Uterus (tissue), 4 donors: ENCODE measurements at places on chromosomes 16 and 17.

DNA sequence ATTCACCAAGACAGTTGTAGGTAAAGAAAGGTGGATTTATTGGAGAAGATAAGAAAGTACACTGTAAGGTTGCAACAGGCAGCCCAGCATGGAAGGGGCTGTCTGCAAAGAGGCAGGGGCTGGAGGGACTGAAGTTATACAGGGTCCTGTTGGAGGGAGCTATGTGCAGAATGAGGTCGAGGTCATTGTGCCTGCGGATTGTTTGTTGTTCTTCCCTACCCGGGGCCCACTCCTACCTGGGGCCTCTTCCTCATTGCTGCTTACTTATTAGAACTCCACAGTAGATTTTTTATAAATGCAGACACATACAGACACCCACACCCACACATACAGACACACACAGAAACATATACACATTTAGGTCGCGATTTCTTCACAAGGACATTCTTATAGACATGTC, 466.2 kb downstream of the MAF start:
- no peak for DNase-seq

- DNase-seq = no peak
These were observed 147.9 kb upstream of the CHMP6 start for GRCh38 chr17:80843741-80844156.

GRCh38 chr16:56609463-56609921, 1.1 kb downstream of the MT2A start:
- peak; percentile 74 for DNase-seq

GRCh38 chr17:4576729-4577322, 7.5 kb upstream of the SMTNL2 start:
- DNase-seq = no peak

DNA sequence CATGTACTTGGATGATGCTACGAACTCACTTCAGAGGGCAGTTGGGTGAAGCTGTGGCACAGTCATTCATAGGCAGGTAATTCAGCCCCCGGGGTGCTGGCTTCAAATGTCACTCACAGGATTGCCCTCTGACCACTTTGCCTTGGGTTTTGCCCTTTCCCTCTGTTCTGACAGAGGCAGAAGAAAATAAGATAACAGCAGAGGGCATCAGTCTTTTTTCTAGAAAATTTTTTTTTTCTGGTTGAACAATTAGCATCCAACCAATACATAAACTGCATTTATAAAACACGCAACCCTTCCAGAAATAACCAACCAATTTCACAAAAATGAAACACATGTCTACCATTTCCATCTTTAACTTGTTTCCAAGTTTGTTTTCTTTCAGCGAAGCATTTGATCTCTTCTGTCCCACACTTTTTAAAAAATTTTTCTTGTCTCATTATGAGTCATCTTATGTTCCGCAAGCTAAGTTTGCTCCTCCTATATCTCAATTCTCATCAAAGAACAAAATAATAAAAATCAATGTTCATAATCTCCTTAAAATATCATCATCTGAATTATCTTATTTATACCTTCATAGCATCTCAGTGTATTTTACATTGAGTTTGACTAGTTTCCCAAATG, 15.6 kb downstream of the NACA2 start:
- DNase-seq = no peak

DNA sequence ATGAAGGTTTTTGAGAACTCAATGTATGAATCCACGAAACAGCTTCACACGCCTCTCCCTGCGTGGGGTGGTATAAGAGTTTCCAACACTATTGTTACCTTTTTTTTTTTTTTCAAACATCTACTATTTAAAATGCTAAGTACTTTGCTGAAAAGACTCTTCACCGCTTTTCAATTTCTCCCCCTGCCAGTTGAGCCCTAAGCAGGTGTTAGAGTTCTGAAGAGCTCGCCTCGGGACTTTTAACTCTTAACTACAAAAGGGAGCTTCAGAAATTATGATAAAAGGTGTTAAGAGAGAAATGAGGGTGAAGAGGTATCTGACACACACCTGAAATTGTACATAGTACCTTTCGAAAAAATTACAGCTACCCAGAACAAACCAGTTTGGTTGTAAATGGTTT, 20.9 kb upstream of the PSMD7 start:
- no peak for DNase-seq

DNA sequence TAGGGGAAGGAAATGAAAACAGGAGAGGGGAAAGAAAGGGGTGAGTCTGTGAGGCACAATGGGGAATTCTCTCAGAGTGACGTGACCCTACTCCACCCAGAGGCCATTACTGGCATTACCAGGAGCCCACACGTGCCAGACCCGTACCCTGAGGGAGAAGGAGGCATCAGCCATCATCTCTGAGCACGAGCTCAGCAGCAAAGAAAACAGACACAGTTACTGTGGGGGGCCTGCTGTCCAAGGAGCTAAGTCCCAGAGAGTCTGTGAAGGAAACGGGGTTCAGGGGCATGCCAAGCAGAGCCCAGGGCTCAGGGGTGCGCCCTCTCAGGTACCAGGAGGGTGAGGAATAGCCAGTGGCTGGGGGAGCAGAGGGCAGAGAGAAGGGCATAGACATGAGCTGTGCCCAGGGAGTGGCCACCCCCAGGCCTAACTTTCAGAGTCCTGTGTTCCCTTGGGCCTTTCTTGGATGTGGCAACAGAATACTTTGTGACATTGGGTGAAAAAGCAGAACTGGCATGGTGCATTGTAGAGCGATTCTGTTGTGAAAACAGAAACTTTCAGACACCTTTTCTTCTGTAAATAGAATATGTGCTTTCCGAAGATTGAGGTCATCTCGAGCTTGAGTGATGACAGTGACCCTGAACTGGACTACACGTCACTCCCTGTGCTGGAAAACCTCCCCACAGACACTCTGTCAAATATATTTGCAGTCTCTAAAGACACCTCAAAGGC, 11.3 kb downstream of the TAF1C start:
- peak; percentile 30 for DNase-seq

DNA sequence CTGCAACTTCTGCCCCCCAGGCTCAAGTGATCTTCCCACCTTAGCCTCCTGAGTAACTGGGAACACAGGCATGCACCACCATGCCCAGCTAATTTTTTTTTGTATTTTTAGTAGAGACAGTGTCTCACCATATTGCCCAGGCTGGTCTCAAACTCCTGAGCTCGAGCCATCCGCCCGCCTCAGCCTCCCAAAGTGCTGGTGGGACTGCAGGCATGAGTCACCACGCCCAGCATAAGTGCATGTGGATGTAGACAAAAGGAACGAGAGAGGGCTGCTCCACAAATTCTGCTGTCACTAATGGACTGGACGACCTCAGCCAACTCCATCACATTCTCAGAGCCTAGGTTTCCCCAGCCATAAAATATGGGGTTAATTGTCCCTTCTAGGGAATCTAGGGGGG, 7.7 kb upstream of the SP2 start:
- DNase-seq = no peak

DNA sequence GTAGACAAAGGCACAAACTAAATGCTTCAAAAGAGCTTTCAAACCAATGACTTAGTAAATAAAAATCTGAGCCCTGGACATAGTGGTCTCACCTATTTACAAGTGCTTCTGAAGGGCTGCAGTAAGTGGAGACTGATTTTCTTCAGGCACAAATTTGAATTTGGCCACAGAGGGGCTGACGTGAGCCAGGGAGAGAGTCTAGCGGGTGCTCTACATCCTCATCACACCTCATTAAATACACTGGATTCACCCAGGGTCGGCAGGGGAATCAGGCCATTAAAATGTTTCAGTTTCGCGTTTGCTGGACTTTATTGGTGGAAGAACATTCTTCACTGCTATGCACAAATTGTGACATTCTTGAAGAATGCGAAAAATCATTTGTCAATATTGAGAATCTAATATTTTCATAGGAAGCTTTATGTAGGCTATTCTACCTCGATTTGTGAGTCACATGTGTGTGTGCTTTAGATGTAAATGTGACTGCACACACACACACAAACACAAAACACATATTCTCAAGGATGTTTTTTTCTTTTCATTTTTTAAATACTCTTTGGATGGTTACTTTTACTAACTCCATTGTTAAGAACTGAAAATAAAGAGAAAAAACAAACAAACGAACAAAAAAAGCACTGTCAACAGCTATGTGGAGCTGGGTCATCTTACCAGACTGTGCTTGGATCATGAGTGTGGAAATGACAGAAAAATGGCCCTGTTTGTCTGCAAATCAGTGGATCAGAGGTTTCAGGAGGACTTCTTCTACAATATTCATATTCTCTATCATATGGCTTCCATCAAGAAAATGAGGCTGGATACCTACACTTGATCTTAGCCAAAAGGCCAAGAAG, 58.9 kb downstream of the CDH11 start:
- no peak for DNase-seq

GRCh38 chr16:50665128-50665878, 15.8 kb downstream of the SNX20 start:
- peak; percentile 75 for DNase-seq

- DNase-seq = no peak
These were observed 33.2 kb downstream of the METTL16 start for GRCh38 chr17:2478458-2478857.

DNA sequence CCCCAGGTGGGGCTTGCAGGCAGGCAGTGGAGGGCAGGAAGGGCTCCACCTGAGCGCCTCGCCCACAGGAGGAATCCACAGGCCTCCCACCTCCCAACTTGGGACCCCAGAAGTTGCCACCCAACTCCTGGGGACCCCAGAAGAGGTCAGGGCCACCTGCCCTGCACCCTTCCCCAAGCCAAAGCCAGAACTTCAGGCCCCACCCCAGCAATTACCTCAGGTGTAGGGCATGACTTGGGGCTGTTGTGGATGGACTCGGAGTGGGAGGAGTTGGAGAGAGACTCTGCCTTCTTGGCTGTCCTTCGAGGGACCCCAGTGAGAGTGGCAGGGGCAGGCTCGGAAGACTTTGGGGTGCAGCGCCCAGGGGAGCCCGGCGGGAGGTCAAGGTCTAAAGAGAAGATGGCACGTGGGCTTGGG, 10.5 kb downstream of the TSPOAP1 start:
- peak; percentile 11 for DNase-seq

- DNase-seq = no peak
These were observed 6.8 kb downstream of the CCDC102A start for GRCh38 chr16:57529391-57530103.

GRCh38 chr17:54836723-54837462, 63.8 kb upstream of the TOM1L1 start:
- no peak for DNase-seq

- DNase-seq = no peak
These were observed 24.4 kb downstream of the IRF8 start for GRCh38 chr16:85923153-85924021.

GRCh38 chr17:72466199-72466598, 345.4 kb downstream of the SOX9 start:
- DNase-seq = no peak

GRCh38 chr17:19703828-19704613, 12.4 kb downstream of the SLC47A2 start:
- DNase-seq = no peak

GRCh38 chr17:46010597-46011186, 11.6 kb downstream of the STH start:
- DNase-seq = no peak

GRCh38 chr16:947255-947921, 23.4 kb downstream of the LMF1 start:
- no peak for DNase-seq

DNA sequence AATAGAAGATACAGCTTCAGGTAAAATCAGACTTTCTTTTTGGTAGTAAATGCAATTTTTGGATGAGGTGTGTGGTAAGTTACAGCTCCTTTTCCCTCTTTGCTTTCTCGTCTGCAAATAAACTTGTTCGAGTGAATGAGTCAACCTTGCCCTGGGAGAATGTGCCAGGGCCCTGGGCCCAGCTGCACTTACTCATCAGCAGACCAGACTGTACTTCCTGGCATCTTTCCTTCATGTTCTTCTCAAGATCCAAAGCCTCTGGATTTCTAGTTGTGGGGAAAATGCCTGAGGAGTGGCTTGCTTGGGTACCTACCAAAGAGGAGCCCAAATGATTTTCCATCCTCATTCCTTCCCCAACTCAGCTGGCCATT, 5.4 kb upstream of the G6PC1 start:
- DNase-seq = peak; percentile 56

DNA sequence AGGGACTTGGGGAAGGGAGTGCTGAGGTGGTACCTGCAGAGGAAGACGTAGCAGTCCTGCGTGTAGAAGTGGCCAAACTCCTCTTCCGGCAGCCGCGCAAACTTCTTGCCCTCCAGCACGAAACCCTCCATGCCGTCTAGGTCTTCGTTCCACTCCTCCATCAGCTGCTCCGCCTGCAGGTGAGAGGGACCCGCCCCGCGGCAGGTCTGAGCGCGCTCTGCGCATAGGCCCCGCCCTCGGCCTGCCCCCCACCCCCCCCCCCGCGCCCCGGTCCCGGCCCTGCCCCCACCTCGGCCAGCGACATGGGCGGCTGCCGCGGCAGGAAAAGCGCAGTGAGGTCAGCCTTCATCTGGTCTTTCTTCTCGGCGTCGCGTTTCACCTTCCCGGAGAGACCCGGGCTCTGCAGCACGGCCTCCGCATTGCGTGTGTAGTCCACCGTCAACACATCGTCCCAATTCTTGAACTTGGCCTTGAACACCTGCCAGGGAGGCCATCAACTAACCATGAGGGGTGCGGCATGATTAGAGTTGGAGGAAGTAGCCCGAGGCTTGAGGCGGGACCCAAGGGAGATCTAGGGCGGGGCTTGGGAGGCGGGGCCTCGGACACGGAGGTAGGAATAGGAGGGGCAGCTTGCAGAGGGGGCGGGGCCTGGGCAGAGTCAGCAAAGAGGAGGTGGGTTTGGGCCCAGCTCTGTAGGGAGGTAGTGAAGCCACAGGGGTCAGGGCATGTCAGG, 11.5 kb downstream of the FLII start:
- peak; percentile 71 for DNase-seq

- no peak for DNase-seq
These were observed 76.3 kb upstream of the ANKFN1 start for GRCh38 chr17:56076980-56077379.

- DNase-seq = peak; percentile 28
These were observed 188.2 kb downstream of the FTO start for GRCh38 chr16:53892155-53892554.

DNA sequence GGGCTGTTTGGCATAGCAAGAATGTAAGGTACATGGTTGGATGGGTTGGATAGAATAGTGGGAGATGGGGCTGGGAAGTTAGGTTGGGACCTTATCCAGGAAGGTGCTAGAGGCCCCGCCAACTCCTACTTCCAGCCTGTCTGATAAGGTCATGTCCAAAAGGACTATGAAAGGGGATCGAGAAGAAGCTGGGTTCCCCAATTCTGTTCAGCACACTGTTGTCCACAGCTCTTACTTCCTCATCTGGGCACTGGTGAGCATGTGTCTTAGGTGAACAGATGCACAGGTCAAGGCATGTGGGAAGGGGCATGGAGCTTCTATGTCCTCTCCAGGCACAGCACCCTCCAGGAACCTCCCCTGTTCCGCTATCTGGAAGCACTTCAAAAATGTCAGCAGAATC, 5.6 kb upstream of the ULK2 start:
- no peak for DNase-seq

- no peak for DNase-seq
These were observed 10.9 kb downstream of the RAB40C start for GRCh38 chr16:600781-601180.
